H1 (cell line): ENCODE measurements at places on chromosomes 5 and 9. TPM values are rescaled to one million over a fixed set of nuclear protein-coding genes. Genes with fewer than 3 reads are reported as not detected.

GRCh38 chr5:131749723-131750470, 46.9 kb downstream of the FNIP1 start:
- H3K36me3 ChIP-seq: no peaks in the 10 kb centered on the region
- H3K4me3 ChIP-seq: no peak overlapping the region
- DNase-seq: no peak
- no peak overlapping the region for H3K27ac ChIP-seq
- H3K27me3 ChIP-seq: no peaks in the 10 kb centered on the region
- no peaks in the 10 kb centered on the region for H3K4me1 ChIP-seq

Gene IFNB1
- total RNA-seq: not detected in 2 replicates

DNA sequence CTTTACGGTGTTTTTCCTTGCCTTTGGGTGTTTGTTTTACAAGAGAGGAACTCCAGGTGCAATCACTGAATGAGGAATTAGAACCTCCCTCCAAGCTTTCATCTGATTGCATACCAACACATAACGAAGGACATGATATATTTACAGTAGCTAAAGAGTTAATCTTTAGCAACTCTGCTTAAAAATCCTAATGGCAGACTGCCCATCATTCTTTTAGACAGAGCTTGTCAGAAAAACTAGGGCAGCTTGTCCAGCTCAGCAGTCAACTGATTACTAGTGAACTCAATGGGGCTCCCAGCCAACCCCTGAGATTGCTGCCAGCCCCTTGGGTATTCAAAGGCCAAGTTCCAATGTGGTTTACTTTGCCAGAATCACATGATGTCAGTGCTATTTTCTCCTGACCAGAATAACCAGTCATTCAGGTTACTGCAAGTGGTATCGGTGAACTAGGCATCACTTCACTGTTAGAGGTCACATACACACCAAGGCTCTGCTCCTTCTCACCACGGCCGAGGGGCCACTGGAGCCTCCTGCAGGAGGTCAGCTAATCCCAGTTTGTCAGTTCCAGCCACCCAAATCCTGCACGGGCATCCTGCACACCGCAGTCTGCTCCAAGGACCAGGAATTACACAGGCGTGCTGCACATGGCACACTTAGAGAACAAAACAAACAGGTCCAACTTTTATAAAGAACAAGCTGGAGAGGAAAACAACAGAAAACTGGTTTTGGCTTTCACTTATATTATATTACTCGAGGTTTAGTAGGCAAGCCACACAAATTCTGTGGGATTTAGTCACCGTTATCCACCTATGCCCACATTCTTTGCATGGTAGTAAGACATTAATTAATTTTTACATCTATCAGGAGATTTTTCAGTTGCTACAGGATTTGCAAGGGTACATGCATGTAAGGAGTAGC, 62.5 kb downstream of the NFIB start:
- DNase-seq: no peak
- no peaks in the 10 kb centered on the region for H3K27me3 ChIP-seq
- H3K27ac ChIP-seq: no peak overlapping the region
- peaks cover 7% of the 10 kb centered on the region for H3K4me1 ChIP-seq

Gene ZNF883
- 19.2 and 20.2 TPM in 2 replicates for total RNA-seq

DNA sequence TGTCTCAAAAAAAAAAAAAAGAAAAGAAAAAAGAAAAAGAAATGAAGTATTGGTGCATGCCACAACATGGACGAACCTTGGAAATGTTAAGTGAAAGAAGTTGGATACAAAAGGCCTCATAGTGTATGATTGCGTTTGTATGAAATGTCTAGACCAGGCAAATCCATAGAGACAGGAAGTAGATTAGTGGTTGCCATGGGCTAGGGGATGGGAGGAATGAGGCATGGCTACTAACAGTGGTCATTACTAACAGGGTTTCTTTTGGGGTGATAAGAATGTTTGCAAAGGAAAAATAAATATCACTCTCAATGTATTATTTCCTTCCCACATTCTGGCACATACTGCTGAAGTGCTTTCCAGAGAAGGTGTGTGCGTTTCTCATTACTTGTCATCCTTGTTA, 44.1 kb downstream of the UGCG start:
- no peak for DNase-seq
- no peaks in the 10 kb centered on the region for H3K36me3 ChIP-seq
- no peaks in the 10 kb centered on the region for H3K4me1 ChIP-seq
- no peak overlapping the region for H3K27ac ChIP-seq
- H3K4me3 ChIP-seq: no peak overlapping the region
- H3K27me3 ChIP-seq: no peaks in the 10 kb centered on the region

DNA sequence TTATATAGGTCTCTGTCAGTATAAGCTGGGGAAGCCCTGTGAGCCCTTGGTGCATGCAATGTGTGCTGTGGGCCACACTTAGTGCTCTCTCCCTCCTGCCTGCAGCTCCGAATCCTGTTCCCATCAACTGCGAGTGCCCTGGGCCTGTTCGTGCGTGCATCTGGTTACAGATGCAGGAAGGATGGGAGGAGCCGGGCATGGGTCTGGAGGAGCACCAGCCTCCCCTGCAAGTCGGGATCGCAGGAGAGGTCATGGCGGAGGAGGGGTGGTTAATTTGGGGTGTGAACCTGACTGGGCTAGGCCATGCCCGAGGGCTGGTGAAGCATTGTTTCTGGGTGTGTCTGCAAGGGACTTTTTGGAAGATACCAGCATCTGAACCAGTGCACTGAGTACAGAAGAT, 274.6 kb upstream of the IRX4 start:
- DNase-seq: no peak
- no peaks in the 10 kb centered on the region for H3K4me1 ChIP-seq
- H3K36me3 ChIP-seq: no peaks in the 10 kb centered on the region
- H3K27me3 ChIP-seq: no peaks in the 10 kb centered on the region
- no peak overlapping the region for H3K27ac ChIP-seq
- H3K4me3 ChIP-seq: no peak overlapping the region

Gene PCDHGA4
- total RNA-seq: 1.9 and 2.5 TPM in 2 replicates
